HEK293T (cell line): ENCODE measurements at places on chromosomes 12 and 14.

GRCh38 chr14:49621114-49621881 is 699 bp downstream of the MGAT2 start:
- peak; percentile 40 for DNase-seq

DNA sequence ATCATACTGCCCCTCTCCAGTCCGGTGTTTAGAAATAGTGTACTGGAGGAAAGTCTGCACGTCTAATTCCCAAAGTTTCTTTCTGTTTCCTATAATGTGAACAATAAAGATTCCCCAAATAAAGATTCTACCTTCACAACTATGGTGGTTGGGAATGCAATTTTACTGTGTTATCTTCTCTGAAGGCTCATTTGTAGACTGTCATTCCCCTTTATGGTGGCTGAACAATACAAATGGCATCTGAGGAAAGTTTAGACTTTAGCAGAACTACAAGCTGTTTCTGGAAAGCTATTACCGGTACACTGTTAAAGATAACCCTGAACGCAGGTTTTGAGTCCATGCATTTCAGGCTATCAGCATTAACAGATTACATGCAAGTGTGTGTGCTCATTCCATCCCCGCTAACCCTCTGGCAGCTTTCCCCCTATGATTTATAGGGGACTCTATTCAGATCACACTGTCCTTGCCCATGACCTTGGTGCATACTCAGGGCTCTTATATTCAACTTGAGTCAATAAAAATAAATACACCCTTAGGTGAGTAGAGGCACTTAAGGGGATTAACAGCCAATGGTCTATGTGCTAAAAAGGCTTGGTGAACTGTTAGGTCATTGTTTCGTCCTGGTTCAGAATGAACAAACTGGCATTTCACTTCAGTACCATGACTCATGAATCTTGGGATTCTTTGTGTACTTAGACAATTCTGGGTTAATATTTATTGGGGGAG is 60.7 kb upstream of the PYGL start:
- no peak for DNase-seq

- DNase-seq = no peak
Observed at GRCh38 chr14:80310938-80311750, 99.8 kb upstream of the DIO2 start.

DNA sequence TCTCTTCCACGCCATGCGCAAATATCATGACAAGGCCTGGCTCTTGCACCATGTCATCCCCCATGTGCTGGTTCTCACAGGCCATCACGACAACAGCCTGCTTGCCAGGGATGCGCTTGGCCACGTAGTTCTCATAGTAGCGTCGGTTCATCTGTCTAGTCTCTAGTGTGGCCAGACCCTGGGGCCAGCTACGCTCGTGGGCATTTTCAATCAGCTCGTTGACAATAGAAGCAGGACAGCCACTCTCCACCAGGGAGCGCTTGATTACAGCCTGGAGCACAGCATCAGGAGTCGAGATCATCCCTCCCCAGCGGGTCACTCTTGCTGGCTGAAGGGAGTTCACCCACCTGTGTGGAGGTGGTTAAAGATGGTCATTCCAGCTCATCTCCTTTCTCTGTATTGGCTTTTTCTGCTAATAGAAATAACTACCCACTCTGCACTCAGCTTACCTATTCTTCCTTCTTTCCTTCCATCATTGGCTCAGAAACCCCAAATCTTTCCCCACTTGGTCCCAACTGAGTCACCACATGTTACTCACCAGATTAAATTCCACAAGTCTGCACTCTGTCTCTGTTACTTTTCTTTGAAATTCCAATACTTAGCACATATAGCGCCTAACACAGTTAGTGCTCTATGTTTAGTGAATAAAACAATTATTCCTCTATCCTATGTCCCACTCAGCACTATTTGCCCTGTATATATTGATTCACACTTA is 15.1 kb downstream of the RNF41 start:
- DNase-seq = peak; percentile 68

GRCh38 chr12:108665608-108666202 is 32.0 kb upstream of the SELPLG start:
- no peak for DNase-seq

- no peak for DNase-seq
Observed at GRCh38 chr12:52899338-52900035, 5.4 kb downstream of the KRT8 start.

- no peak for DNase-seq
Observed at GRCh38 chr12:53795927-53796326, 44.1 kb upstream of the CISTR start.

GRCh38 chr12:13609894-13610679 is 371.3 kb downstream of the GRIN2B start:
- DNase-seq = no peak

- DNase-seq = no peak
Observed at GRCh38 chr12:49767333-49767732, 26.0 kb downstream of the TMBIM6 start.

- no peak for DNase-seq
Observed at GRCh38 chr14:73747379-73748211, 33.4 kb upstream of the PNMA1 start.

DNA sequence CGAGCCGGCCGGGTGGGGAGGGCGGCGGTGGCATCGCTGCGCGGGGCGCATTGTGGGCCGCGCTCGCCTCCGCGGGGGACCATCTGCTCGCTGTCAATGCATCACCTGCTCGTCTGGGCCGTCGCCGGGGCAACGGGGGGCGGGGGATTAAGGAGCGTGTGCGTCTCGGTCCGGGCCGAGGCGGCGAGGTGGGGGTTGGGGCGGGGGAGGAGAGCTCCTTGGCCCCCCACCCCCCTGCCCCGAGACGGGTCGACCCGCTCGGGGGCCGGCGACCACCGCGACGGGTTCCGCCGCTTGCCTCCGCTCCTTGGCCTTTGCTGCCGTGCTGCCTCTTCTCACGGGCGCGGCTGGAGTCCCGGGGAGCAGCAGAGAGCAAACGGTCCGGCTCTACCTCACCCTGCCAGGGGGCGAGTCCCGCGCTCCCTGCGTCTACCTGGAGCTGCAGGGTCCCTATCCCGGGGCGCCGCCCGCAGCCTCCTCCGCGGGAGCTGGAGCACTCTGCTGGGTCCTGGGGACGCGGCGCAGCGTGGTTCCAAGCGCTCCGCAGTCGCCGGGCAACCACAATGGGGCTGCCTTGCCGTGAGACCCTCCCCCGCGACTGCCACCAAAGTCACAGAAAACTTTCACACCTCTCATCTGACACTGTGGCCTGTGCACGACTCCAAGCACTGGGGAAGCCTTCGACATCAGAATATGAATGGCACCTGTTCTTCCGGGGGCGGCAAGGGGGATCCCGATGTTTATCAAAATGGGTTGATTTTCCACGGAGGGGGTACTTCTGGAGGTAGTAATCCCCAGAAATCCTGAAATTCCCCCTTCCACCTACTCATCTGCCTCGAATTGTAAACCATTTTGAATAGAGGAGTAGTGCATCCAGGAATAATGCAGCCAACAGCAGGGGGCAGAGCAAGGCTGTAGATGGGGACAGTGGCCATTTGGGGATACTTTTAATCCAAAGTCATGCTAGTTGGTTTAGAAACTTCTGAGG is at the start of gene C12orf42:
TSS of gene C12orf42 (minus strand) at position 500 of the 988 bp plus-strand sequence. CDS start 17,542 bp downstream, outside the sequence.
- DNase-seq = peak; percentile 36

GRCh38 chr14:54177019-54177418 is 219.8 kb upstream of the CDKN3 start:
- DNase-seq = no peak

DNA sequence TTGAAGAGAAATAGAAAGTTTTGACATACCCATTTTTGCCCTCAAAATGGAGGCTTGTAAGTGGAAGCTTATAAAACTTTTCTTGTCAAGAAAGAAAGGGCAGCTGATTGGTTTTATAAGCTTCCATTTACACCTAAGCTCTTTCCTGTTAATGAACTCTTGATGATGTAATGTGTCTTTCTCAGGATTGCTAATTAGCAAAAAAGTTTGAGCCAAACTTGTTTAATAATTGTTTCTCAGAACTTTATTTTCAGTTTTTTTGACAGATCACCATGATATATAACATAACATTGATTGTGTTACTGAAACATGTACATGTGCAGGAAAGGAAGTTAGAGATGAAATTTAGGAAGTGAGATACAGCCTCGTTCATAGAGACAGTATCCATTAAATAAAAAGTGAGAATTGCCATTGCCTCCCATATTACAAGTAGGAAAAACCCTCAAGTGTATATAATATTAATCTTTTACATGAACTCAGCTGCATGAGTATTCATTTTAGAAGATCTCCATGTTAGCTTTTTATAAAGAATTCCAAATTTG is 26.8 kb downstream of the RIC8B start:
- DNase-seq = no peak

GRCh38 chr12:65826353-65827171 is 2.3 kb downstream of the HMGA2 start:
- DNase-seq = no peak

DNA sequence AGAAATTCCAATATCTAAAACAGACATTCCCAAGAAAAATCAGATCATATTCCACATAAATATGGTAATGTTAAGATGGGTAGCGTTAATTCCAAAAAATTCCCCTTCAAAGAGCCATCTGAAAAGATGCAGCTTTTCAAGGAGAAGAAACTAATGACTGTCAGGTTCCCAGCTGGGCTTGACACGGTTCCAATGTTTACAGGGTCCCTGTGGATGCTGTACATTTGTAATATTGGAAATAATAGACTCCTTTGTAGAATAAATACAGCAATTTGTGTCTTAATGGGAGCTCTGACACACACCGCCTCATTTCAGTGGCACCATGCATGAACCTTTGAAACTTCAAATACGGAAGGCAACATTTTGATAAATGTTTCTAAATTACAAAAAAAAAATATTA is 140.6 kb downstream of the ITPR2 start:
- DNase-seq = no peak

- no peak for DNase-seq
Observed at GRCh38 chr14:26719514-26719913, 121.7 kb upstream of the NOVA1 start.

- DNase-seq = no peak
Observed at GRCh38 chr14:40252817-40253447, 820.7 kb upstream of the FBXO33 start.

DNA sequence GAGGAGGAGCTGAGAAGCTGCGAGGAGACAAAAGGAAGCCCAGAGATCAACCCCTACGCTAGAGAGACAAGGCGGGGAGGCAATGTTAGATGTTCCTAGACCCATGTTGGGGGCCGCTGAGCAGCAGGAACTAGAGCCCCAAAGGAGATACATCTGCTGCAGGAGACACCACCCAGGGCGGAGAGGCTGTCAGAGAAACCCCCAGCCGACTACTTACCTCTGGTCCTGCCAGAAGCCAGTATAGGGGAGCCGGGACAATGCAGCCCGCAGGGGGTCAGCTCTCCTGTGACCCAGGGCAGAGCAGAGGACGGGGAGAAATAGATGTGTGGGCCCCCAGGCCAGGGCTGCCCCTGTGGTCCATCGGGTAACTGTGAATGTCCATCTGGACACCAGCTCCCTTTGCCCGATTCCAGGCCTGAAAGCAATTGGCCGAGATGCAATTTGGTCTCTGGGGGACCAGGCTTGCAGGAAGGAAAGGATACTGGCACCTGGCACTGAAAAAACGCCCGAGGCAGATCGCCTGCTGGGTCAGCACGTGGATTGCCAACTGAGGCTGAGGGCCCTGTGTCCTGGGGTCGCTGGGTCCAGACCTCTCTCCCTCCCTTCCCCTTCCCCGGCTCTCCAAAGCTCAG is 34.9 kb downstream of the SYNE3 start:
- no peak for DNase-seq

- DNase-seq = no peak
Observed at GRCh38 chr12:115096588-115097397, 412.8 kb upstream of the TBX3 start.

DNA sequence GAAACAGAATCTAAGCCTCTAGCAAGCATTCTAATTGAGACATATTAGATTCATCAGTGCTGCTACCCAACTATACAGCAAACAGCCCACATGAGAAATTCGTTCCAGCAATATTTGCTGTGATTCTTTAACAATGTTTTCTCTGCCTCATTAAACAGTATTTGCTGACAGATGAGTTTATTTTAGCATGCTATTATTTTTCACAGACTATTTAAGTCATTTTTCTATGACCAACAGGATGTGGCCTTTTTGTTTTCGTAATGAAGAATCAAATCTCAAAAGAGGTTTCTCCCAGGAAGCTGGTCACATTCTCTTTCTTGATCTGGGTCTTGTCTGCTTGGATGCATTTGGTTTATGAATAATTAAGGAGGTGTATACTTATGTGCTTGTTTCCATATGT is 23.2 kb upstream of the SERPINA12 start:
- DNase-seq = no peak

DNA sequence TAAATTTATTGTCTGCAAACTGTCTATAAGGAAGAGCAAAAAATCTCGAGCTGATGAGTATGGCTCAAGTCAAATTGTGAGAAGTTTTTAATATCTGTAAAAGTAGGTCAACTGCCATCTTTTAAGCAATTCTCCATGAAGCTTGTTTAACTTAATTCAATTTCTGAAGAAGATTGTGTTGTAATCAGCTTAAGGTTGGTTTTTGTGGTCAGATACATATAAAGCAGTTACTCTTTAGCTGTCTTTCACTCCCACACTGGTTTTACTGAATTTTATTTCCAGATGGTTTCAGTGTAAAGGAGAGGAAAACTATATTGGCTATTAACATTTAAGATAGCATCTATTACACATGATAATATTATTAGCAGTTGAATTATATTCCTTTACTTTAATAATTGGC is 1165.1 kb downstream of the SLC16A7 start:
- no peak for DNase-seq

DNA sequence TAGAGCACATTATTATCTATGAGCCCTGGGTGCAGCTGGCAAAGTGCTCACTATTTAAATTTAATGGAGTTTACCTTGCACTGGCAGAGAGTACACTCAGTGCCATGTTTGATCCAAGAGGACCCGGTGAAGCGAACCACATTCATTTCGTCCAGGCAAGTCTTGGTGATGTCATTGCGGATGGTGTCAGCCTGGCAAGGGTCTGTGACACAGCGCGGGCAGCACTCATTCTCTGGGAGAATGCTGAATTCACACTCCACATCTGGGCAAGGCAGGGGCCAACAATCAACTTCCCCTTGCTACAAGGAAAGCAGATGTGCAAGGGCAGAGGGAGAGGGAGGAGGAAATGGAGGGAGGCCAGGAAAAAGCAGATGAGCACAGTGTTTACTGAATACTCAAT is 356.2 kb downstream of the NELL2 start:
- no peak for DNase-seq

DNA sequence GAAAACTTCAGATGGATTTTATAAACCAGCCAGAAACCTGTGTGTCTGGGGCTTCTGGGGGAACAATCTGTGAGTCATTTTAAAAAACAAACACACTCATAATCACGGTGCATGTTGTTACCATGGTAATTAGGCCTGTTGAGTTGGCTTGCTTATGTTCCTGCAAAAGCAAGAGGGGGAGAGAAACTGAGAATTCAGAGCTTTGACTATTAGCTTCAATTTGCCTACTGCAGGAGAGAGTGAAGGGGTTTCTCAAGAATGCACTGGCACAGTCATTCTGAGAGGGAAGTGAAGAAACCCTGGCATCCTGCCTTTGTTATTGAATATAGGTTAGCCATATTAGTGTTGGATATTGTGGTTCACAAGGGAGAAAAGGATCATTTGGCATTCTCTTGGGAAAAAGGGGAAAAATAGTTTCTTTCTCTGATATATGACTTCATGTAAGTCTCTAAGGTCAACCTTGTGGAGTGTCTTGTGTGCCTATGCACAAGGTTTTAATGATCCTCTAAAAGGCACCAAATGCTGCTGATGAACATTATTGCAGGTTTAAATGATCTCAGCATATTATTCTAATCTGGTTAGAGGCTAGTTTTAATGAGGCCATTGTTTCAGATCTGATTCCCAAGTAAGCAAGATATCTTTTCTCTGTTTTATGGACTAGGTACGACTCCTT is 12.9 kb downstream of the GNG2 start:
- DNase-seq = no peak

- peak; percentile 45 for DNase-seq
Observed at GRCh38 chr14:37594971-37595808, at the start of the genes FOXA1 and TTC6. FOXA1 (minus strand) TSS chr14:37595249; CDS start chr14:37594972, 277 bp downstream. TTC6 (plus strand) TSS chr14:37595629; CDS start chr14:37622065, 26,436 bp downstream.

- DNase-seq = no peak
Observed at GRCh38 chr12:103827911-103828391, 13.1 kb downstream of the NT5DC3 start.
